CD14-positive monocyte (primary cell): ENCODE measurements at places on chromosomes 7 and 10.

DNA sequence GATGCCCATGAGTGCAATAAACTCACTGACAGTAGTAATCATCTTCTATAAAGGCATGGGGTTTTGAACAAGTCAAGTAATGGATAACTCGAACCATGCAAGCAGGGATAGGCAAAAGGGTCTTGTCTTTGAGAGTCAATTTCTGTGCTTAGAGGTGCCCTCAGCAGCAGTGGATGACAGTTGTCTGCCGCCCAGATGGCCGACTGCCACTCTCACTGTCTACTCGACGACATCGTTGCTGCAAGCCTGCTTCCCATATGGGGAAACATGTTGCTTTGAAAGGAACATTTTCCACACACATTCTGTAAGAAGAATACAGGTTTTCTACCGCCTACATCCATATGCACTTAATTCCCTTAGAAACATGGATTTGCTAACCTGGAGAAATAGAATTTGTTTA lies 236.3 kb upstream of the DKK1 start:
- DNase-seq = no peak

DNA sequence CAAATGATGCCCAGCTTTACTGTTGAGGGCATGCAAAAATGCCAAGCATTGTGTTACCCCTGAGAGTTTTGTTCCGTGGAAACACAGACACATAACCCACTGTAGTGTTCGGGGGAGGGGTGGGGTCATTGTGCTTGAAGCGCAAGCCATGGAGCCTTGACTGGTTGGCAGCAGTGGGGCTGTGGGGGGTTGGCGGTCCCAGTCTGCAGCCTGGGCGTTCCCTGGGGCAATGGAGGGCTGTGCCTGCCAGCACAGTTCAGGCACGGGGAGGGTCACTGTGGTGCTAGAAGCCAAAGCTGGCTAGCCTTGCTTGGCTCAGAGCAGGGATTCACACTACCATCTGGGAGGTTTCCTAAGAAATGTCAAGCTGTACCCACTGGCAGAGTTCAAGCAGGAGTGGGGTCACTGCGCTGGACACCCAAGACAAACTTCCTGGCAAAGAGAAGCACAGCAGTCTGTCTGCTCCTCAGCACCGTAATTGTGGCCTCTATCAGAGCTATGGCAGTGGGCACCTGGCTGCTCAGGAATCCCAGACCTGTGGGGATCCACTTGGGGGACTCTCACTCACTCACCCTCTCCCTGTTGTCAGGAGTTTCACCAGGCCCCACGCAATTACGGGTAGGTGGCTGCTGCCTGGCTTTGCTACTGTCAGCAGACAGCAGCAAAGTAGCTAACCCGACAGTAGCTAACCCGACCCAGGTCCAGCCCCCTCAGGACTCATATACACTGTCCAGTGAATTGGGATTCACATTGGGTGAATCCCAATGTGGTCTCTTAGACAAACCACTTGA lies 292.4 kb downstream of the ZWINT start:
- no peak for DNase-seq

GRCh38 chr7:14739841-14740185 lies 162.7 kb downstream of the DGKB start:
- DNase-seq = no peak

DNA sequence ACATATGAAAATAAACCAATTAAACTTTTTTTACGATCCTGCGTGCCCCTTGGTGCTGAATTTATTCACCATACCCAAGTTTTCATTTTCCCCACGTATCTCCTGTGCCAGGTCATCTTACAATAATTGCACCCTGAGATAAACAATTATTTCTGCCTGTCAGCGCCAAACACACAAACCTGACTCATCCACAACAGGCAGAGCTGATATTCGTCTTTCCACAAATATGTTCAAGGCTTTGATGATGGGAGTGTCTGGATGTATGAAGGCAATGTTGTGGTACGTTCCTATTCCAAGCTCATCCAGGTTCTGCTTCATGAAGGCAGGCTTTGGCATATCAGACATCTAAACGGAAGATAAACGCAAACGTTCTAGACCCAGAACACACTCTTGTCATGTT lies 45.8 kb upstream of the RHEB start:
- no peak for DNase-seq

DNA sequence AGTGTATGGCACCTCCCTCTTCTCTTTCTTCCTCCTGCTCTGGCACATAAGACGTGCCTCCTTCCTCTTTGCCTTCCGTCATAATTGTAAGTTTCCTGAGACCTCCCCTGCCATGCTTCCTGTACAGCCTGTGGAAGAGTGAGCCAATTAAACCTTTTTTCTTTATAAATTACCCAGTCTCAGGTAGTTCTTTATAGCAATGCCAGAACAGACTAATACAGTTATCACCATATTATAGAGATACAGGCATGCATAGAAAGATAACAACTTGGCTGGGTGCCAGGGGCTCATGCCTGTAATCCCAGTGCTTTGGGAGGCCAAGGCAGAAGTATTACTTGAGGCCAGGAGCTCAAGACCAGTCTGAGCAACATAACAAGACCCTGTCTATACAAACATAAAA lies 53.2 kb downstream of the GCC1 start:
- DNase-seq = no peak

DNA sequence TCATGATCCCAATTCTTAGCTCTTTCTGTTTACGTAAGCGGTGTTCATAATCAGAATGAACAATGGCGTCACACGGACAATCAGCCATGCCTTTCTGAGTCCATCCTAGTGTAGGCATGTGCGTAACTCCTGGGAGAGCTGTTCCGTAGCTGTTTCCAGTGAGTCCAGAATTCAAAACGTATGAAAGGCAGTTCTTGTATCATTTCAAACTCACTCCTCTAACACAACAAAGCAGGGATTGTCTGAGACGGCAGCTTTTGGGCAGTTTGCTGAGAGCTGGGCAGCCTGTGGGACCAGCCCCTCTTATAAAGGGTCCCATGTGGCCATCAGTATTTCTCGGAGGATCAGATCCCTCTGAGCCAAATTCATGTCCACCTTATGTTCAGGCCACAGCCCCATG lies 43.4 kb downstream of the PSPH start:
- no peak for DNase-seq

DNA sequence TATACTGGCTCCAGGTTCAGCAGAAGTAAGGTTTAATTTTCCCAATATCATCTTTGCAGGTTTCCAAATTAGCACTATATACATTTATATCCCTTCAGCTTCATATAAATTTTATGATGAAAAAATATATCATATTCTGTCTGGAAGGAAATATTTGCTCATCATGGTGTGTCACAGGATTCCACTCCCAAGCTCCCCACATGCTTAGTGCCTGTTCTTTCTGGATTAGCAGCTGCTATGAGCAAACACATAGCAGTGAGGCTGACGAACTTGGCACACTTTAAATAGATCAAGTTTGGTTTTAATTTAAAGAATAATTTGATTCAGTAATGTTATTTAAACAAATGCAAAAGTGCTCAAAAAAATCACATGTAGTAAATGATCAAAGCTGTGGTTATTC lies 251.9 kb downstream of the AGMO start:
- DNase-seq = no peak

DNA sequence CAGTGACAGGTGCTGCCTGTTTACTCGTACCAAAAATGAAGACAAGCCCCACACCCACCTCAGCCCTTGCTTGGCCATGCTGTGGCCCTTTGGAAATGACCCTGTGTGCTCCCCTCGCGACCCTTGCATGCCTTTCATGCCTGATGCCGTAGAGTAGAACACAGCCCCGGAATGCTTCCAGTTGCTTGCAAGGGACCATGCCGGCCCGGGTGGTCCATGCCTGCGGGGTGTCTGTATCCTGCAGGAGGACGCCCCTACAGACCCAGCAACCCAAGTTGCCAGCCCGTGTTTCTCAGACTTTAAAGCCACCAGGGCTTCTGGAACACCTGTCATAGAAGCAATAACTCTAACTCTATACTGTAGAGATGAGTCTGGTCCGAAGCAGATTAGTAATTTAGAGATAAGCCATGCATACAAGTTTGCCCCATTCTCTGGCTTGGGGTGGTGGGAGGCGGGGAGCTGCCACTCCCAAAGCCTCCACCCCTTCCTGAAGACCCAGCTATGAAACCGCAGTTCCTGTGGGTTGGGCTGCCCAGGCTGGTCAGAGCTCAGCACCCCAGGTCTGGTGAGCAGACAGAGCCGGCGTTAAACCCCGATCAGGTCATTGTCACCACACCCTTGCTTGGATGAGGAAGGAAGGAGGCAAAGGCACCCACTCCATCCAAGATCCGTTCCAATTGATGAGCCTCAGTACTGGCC lies 143.5 kb downstream of the ADCY1 start:
- no peak for DNase-seq

DNA sequence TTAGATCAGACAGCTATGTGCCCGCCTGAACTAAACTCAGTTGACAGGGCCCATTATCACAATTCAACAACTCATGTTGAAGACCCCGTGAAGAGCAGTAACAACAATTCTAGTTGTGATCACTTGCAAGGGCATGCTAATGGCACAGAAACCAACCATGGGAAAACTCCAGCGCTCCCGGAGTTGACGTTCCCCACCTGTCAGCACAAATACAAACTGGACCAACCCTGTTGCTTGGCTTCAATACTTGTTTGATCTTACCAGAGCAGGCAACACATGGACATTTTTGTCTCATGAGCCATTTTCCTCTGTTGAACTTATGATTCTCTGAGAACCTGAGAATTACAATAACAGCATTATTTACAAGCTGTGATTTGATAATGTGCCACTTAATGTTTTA lies 119.0 kb upstream of the LANCL2 start:
- DNase-seq = no peak

- peak; percentile 5 for DNase-seq
Measured at GRCh38 chr10:48506147-48506917, 98.5 kb downstream of the ARHGAP22 start.
